ENCODE measurements at places on chromosomes 1 and 21.

DNA sequence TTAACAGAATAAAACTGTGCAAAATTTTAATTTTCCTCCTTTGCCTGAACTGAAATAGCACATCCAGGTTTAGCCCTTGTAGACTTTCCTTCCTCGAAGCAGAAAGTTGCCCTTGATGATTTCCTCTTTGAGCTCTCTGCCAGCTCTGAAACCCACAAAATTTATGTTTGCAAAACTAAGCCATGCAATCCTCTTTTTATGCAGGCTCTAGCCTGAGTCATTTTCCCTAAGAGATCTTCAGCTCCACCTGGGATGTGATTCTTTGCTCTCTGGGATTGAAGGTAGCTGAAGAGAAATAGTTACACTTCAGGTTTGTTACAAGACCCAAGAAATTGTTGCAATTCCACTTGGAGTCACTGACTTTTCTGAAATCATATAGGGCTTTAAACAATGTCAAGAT, 1.4 kb upstream of the F3 start:
- DNase-seq: no peak

GRCh38 chr1:40316595-40317393, at the start of gene COL9A2:
Gene COL9A2, minus strand, starts transcription at chr1:40317286. Its CDS starts 89 bp downstream, at chr1:40317197.
- DNase-seq: peak; percentile 55

- no peak for DNase-seq
Measured at GRCh38 chr21:35504951-35505466, 455.9 kb upstream of the RUNX1 start.

- peak; percentile 67 for DNase-seq
Measured at GRCh38 chr1:203038891-203039608, 12.8 kb downstream of the PPFIA4 start.

DNA sequence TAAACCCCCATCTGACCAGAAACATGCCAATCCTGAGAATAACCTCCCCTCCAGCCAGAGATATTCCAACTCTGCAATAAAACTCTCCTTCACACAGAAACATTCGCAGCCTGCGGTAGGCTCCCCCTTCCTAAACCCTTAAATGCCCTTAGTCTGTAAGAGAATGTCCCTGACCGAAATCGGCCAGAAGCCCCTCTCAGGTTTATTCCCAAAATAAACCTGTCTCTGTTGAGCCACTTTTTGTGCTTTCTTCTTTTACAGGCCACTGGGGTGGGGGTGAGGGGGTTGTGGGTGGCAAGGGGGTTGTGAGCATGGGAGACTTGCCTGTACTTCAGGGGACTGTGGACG, 4.6 kb downstream of the PRXL2B start:
- DNase-seq: no peak

DNA sequence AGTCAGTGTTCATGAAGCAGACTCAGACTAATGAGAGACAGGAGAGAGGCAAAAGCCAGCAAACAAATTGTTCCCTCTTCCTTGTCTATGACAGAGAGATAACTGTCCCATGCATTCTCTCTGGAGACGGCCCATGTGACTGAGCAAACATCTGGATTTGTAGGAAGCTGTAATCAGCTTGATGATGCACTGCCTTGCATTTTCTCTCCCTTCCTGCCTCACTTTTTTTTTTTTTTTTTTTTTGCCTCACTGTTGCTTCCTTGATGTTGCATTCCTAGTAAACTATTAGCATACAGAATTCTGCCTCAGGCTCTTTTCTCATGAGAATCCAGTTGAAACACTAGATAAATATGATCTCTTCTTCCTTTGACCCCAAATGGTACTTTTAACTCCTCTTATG, 134.5 kb downstream of the HHIPL2 start:
- DNase-seq: no peak

GRCh38 chr1:191760016-191760415, 398.2 kb upstream of the RGS18 start:
- DNase-seq: no peak

DNA sequence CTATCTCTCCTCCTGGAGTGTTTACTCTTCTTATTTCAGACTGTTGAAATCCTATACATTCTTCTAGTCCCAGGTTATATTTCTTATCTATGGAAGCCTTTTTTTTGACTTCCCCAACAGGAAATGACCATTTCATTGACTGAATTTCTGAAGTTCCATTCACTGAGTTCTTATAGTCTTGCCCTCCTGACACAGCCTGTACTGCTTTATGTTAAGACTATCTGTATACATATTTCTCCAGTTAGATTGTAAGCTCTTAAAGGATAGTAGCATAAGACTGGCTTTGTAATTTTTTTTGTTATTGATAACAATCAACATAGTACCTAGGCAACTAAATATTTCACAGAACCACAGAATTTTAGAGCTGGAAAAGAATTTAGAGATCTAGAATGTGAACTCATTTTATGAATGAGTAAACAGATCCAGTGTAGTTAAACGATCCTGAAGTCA, 14.9 kb upstream of the MACF1 start:
- DNase-seq: no peak

DNA sequence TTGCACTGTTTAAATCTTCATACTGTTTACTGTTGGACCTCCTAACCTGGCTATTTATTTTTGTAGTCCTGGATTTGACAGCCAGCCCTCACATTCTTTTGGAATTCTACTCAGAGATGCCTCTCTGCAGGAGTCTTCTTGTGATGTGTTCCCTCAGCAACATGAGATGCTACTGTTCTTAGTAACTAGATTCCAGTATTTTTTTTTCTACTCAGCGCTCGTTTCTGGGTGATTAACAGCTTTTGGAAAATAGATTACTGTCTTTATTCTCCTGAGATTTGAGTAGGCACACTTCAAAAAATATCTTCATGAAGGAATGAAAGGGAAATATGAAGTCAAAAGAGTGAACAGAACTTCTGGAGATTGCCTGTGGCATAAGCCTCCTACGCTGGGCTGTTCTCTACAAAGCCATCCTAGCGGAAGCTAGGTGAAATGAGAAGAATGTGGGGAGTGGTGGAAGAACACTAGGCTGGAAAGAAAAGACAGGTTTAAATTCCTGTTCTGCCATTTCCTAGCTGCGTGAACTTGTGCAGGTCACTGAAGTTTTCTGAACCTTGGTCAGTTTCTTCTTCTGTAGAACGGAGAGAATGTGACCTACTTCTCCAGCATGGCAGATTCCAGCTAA, 75.9 kb downstream of the LRRC8C start:
- DNase-seq: no peak

DNA sequence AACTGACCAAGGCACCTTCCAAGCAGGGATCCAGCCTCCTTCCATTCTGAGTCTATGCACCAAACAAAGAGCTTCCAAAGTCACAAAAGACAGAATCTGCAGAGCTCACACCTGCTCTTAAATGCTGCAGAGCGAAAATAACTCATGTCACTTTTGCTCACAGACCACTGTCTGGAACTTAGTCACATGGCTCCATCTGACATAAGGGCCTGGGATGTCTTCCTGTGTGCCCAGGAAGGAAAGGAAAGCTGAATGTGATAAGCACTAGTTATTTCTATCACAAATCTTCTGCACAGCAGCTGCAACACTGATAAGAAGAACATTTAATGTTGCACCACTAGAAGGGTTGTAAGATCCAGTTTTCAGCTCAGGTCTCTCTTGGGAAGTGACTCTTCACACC, 39.5 kb upstream of the SGIP1 start:
- no peak for DNase-seq

DNA sequence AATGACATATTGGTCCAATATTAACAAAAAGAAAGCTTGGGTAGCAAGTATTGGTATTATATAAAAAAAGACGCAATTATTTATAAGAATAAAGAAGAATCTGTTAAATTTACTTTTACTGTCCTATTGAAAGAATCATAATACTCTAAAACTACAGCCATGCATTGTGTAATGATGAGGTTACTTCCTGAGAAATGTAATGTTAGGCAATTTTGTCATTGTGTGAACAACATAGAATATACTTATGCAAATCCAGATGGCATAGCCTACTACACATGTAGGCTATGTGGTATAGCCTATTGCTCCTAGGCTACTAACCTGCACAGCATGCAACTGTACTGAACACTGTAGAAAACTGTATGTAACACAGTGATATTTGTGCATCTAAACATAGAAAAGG, 121.2 kb upstream of the PTGFR start:
- no peak for DNase-seq

- DNase-seq: peak; percentile 80
Measured at GRCh38 chr1:3910857-3911845, 11.1 kb upstream of the C1orf174 start.

DNA sequence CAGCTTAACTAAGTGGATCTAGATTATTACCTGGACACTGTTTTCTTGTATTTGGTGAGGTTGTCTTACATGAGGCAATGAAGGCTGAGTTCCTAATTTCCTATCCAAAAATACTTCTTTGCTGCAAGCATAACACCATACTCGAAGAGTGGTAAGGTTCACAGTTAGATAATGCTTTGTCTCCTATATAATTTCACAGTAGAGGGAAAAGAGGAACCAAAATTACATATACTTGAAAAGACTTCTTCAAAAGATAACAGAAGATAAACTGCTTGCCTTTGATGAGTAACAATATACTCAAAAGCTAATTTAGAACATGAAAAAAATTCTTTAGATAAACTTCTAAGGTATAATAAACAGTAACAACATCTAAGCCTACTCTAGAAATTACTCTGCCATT, 20.4 kb downstream of the USP33 start:
- no peak for DNase-seq

GRCh38 chr21:33817138-33817537, 98.5 kb downstream of the ATP5PO start:
- no peak for DNase-seq

DNA sequence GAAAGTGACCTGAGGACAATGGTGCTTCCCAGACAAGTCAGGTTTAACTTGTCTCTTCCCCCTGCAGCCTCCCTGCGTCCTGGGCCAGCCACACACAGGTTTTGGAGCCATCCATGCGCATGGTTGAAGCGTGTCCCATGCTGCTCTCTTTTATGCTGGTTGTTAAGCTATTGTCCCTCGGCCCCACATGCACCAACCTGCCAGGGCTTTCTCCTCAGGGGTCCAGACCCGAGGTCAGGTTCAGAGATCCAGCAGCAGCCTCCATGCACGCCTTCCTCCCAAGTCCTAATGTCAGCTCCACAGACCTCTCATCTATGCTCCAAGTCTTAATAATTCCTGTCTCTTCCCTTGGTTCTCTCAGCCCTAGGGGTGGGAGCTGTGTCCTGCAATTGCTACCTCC, 1.6 kb downstream of the ABCA4 start:
- no peak for DNase-seq

DNA sequence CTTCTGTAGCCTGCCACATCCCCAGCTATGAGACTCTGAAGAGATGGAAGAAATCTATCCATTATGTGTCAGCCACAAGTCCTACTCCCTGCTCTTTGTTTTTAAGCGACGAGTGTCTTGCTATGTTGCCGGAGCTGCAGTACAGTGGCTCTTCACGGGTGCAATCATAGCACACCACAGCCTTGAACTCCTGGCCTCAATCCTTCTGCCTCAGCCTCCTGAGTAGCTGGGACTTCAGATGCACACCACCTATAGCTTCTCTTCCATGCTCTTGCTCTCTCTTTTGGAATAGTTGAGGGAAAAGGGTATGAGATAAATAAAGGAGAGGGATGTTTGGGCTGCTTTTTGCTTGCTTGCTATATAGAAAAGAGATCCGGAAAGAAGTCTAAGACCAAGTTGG, 1.6 kb downstream of the TUFT1 start:
- no peak for DNase-seq

GRCh38 chr1:225657462-225657989, 4.6 kb upstream of the ENAH start:
- no peak for DNase-seq

GRCh38 chr1:102435483-102435882, 438.8 kb upstream of the OLFM3 start:
- no peak for DNase-seq

- no peak for DNase-seq
Measured at GRCh38 chr1:9659328-9659727, 7.8 kb downstream of the PIK3CD start.

- no peak for DNase-seq
Measured at GRCh38 chr1:72284348-72285073, 2.2 kb upstream of the NEGR1 start.

- DNase-seq: no peak
Measured at GRCh38 chr1:199082778-199083389, 444.0 kb downstream of the PTPRC start.

DNA sequence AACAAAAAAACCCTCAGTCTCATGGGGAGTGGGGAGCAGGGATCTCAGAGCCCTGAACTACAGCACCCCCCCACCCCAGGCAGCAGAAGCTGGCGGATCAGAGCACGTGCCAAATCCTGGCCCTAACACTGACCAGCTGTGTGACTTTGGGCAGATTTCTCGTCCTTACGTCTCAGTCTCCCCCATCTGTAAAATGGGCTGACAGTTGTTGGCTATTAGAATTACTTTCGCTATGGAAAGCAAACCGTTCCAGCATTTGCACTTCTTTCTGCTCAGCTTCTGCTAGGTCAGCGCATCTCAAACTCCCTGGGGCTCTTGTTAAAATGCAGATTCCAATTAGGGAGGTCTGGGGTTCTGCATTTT, 15.5 kb downstream of the TNFRSF8 start:
- DNase-seq: no peak

GRCh38 chr1:101444381-101444780, 207.6 kb downstream of the S1PR1 start:
- DNase-seq: no peak

DNA sequence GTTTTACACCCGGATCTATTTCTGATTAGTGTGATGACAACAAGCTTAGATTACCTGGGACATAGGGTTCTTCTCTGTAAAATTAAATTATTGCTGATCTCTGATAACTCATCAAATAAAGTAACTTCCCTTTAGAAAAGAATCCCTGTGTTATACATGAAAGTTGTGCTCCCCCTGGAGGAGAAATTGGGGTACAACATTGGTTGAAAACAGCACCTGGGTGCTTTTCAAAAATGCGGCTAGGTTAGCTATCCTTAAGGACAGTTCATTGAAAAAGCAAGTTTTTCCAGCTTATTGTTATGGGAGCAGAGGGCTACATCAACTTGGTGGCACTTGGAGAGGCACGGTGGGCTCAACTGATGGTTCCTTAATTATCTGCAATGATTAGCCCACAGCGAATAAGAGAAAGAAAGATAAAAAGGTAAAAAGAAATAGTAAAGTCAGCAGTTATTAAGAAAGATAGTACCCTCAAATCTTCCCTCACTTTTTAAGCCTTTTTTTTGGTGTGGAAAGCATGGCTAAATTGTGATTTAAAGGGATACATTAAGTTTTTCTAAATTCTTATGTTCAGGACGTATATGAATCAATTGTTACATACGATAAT, 97.8 kb downstream of the FMN2 start:
- DNase-seq: peak; percentile 3

- DNase-seq: no peak
Measured at GRCh38 chr1:171717062-171717718, 24.7 kb downstream of the VAMP4 start.

DNA sequence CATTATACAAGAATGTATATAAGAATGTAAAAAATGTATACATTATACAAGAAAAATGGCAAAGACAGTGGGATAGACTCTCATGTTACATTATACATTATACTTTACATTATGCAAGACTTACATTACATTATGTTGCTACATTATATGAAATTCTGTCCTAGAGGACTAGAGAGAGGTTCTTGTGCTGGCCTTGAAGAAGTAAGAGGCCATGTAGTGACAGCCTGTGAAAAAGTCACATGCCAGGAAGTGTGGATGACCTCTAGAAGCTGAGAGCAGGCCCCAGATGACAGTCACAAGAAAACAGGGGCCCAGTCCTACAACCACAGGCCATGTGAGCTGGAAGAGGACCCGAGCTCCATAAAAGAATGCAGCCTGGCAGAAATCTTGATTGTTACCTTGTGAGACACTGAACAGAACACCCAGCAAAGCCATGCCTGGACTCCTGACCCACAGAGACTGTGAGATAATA, 30.5 kb upstream of the AHCYL1 start:
- DNase-seq: no peak

- DNase-seq: no peak
Measured at GRCh38 chr1:47478090-47478489, 40.2 kb downstream of the FOXD2 start.

- DNase-seq: no peak
Measured at GRCh38 chr1:211781260-211781659, 49.3 kb downstream of the LPGAT1 start.

Data from stimulated activated CD4-positive, alpha-beta T cell treated with anti-CD3 and anti-CD28 coated beads, Interleukin-12 subunit alpha, Interleukin-12 subunit beta, amount 100 ng/mL, for 4 hours (primary cell).